ENCODE measurements at places on chromosomes 16 and 17.

DNA sequence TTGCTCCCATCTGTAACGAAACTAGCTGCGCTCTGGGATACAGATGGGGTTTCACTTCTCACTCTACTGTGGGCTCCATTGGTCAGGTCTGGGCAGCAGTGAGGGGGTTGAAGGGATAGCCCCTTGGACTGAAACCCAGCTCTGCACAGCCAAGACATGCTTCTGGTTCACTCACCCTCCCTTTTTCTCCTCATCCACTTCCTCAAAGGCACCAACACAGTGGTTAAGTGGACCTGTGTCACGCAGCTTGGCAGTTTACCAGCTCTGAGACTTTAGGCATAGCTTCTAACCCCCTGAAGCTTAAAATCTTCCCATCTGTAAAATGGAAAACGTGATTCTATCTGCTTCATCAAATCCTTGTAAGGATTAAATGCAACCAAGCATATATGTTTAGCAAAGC is 11.5 kb upstream of the KRT38 start:
- DNase-seq: no peak

GRCh38 chr16:50329446-50330189 is 39.2 kb downstream of the BRD7 start:
- DNase-seq: no peak

DNA sequence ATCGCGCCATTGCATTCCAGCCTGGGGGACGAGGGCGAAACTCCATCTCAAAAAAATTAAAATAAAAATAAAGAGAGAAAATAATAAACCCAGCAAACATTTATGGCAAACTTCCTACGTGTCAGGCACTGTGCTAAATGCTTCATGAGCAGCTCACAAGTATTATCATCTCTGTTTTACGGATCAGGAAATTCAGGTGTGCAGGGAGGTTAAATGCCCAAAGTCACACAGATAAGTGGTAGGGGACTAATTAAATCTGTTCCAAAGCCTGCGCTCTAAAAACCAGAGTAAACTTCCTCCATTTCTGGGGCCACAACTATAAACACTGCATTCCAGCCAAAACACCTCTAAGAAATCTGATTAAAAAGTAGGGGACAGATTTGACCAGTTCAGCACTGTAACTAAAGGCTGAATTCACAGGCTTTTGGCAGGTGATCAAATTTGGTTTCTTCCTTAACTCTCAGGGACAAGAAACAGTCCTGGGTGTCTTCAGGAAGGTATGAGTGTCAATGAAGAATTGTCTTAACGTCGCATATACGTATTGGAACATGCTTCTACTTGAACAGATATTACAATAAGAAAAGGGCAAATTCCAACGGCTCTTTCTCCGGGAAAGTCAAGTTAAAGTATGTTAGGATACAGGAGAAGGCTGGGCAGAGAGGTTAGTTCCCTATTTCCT is 996 bp downstream of the STRADA start:
- DNase-seq: no peak

- DNase-seq: no peak
Measured at GRCh38 chr17:41367426-41368075, 2.1 kb downstream of the KRT33B start.

GRCh38 chr17:9991351-9991750 is 86.3 kb upstream of the RCVRN start:
- DNase-seq: no peak

DNA sequence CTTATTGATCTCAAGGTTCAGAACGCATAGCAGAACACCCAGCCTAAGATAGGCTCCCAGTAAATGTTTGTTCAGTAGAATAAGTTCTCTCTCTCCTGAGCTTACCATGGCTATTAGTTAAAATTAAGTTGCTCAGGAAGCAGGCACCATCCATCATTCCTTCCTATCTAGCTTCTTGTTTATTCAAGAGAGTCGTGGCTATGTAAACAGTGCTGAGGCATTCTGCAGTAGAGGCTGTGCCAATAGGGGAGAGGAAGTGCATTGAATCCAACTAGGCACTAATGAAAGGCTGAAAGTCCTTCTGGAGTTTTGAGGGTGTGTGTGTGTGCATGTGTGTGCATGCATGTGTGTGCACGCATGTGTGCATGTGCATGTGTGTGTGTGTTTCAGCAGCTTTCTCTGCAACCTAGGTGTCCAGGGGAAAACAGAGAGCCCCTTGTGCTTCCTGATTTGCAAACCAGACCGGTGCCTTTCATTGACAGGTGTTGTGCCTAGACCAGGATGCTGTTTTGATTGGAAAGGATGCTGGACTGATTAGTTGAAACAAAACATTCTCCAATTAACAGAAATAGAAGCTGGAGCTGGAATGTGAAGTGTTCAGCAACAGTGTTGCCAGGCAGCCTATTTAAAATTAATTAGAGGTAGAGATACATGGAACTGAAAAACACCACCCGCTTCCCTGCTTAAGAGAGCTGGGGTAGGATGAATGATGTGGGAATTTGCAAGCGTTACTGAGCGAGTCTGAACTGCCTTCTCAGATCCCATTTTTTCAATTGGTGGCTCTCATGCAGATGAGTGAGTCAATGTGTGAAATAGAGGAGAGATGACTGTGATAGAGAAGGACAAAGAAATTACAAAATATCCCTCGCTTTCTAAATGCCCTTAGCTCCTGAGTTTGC is 103.3 kb upstream of the CLEC3A start:
- no peak for DNase-seq

DNA sequence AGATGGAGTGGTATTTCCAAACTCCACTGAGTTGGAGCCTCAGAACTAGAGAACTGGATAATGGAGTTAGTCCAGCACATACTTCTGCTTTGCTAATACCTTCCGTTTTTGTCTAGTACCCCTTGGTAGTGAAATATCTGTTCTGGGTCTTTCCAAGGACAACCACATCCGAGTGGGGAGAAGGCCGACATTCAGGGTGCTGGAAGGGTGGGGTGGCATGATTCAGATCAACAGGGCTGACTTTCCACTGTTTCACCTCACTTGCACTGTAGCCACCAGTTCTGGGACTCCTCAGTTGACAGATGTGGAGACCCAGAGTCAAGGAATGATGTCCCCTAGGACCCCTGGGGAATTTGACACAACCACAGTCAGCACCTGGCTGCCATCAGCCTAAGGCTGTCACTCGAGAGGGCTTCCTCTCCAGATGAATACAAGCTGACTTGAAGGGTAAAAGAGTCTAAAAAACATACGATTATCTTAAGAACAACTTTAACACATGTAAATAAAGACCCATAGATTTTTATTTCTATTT is 84.8 kb upstream of the HNF1B start:
- DNase-seq: no peak

GRCh38 chr17:20189302-20189701 is 180.1 kb downstream of the SPECC1 start:
- DNase-seq: no peak

DNA sequence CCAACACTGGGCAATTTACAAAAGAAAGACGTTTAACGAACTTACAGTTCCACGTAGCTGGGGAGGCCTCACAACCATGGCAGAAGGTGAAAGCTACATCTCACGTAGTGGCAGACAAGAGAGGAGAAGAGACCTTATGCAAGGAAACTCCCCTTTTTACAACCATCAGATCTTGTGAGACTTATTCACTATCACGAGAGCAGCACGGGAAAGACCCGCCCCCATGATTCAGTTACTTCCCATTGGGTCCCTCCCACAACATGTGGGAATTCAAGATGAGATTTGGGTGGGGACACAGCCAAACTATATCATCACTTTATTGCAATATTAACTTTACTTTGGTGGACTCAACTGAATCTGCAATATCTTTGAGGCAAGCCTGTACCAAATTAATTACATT is 11.9 kb upstream of the ENGASE start:
- no peak for DNase-seq

DNA sequence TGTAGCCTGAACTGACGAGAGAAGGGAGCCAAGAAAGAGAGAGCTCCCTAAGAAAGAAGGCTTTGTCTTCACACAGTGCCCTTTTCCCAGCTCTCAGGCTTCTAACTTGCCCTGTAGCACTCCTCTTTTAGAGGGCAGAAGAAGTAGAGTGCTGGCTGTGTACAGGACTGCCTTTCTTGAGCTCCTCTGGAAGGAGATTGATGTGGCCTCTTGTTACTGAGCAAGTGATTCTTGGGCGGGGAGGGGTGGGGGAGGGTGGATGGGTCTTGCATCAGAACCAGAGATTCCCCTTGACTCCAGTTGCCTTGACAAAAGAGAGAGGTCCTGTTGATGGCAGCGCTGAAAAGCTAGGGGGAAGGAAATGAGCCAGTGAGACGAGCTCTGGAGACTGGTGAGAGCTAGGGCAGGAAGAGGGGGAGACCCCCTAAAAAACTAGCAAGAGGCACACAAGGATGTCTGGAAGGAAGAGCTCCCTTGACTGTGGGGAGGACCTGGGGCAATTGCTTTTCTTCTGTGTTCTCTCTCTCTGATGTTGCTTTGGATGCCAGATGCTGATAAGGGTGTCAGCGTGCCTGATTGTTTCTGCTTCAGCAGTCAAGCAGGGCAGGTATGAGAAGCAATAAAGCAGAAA is 18.4 kb downstream of the GPR179 start:
- no peak for DNase-seq

- no peak for DNase-seq
Measured at GRCh38 chr17:40351359-40352236, 12.9 kb downstream of the GJD3 start.

- no peak for DNase-seq
Measured at GRCh38 chr16:55830658-55831294, 2.1 kb downstream of the CES1 start.

GRCh38 chr16:24526701-24527495 is 12.5 kb upstream of the RBBP6 start:
- no peak for DNase-seq

Measured in stimulated activated CD4-positive, alpha-beta T cell treated with anti-CD3 and anti-CD28 coated beads, TNF-alpha, amount 100 ng/mL, for 48 hours (primary cell).